ENCODE measurements at places on chromosomes 1 and 21.
A peak's percentile ranks its signal among the peaks of the same experiment; 100 is the strongest.

- DNase-seq, result no peak
Measured at GRCh38 chr1:243474136-243474881, 218.5 kb downstream of the SDCCAG8 start.

- no peak for DNase-seq
Measured at GRCh38 chr21:35540950-35541638, 492.0 kb upstream of the RUNX1 start.

GRCh38 chr1:217311766-217312165 is 319.1 kb downstream of the GPATCH2 start:
- no peak for DNase-seq

GRCh38 chr21:42356650-42357049 is 5.9 kb upstream of the TFF2 start:
- DNase-seq, result no peak

DNA sequence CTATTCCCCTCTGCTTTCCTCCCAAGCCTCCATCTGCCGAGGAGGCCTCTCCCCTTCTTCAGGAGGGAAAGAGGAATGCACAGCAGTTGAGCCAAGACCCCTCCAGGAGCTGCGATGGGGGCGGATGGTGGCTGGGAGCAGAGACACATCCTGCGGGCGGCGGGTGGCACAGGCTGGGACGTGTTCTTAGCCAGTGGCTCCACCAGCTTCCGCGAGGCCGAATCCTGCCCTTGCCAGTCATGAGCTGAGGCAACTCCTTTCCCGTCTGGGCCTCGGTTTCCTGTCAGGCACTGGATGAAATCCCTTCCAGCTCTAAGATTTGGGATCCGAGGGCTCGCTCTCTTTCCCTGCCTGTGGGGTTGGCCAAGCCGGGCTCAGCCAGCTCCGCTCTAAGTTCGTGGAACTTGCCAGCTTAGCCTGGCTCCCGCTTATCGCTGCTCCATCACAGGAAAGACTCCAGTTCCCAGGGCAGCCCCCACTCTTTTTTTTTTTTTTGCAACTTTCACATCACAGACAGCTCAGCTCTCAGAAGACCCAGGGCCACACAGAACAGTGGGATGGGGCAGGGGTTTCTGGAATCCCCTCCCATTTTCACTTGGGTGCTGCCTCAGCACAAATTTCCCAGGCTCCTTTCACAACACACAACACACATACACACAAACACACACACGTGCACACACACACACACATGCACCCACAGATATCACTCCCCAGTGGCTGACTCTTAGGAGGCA is 506 bp downstream of the MYOM3 start:
- DNase-seq, result no peak

DNA sequence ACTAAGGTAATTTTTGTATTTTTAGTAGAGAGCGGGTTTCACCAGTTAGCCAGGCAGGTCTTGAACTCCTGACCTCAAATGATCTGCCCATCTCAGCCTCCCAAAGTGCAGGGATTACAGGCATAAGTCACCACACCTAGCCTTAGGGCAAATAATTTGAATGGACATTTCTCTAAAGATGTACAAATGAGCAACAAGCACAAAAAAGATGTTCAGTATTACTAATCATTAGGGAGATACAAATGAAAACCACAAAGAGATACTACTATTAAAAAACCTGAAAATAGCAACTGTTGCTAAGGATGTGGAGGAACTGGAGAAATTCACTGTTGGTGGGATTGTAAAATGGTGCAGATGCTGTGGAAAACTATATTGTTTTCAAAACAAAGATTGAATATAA is 79.1 kb downstream of the GABPA start:
- no peak for DNase-seq

DNA sequence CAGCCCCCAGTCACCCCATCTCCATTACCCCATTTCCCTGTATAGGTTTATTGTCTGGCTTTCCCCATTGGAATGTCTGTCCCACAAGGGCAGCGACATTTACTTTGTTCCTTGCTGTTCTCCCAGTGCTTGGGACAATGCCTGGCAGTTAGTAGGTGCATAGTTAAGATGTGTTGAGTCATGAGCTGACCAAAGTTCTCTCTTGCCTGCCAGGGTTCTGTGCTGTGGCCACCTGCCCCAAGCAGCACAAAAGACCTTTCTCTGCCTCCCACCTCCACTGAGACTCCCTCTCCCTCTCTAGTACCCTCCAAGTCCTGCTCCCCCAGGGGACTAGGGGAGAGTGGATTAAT is 40.0 kb downstream of the TMCO4 start:
- no peak for DNase-seq

- no peak for DNase-seq
Measured at GRCh38 chr1:43621386-43621785, 28.6 kb upstream of the KDM4A start.

- DNase-seq, result no peak
Measured at GRCh38 chr1:114249691-114250090, 96.0 kb upstream of the SYT6 start.

DNA sequence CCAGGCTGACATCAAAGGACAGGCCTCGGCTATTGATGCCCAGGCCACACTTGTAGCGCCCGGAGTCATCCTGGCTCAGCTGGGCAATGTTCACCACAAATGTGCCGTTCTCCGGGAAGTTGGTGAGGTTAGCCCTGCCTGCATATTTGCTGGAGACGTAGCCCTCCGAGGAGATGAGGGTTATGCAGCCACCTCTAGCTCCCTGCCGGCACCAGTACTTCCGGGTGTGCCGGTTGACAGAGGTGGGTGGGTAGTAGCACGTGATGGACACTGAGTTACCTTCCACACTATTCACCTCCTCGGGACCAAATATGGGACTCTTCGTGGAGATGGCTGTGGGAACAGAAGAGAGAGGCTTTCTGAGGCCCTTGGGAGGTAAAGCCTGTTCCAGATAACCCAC is 7.1 kb downstream of the PIGR start:
- no peak for DNase-seq

- DNase-seq, result no peak
Measured at GRCh38 chr21:42849759-42850412, 29.5 kb downstream of the WDR4 start.

- DNase-seq, result no peak
Measured at GRCh38 chr21:39098696-39099200, 84.5 kb downstream of the PSMG1 start.

GRCh38 chr1:71657891-71658679 is 577.2 kb upstream of the ZRANB2 start:
- no peak for DNase-seq

DNA sequence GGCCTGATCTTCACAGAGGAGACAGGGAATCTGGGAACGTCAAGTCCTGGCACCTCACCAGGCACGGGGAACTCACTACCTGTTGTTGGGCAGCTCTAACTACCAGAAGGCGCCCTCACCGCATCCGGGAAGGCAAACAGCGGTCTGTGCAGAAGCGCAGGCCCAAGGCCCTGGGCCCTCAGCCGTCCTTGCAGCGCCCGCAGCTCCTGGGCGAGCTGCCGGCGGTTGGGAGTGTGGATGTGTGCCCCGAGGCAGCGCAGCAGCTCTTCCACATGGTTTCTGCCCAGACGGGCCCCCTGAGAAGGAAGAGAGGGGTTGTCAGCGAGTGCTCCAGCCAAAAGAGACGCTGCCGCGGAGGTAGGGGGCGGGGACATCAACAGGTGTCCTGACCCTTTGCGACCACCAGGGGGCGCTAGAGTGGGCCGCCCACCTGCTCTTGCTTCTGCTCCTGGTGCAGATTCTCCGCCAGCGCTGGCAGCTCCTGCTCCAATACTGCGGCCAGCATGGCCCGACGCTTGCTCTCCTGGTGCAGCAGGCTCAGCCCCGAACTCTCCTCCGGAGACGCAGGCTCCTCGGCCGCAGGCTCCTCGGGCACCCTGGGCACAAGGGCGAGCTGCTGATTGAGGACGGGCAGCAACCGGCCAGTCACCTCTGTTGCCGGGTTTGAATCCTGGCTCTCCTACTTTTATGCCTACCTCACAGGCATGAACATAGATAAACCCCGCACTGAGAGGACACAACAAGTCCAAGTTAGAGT is 9.3 kb downstream of the MAP3K6 start:
- DNase-seq, result peak; percentile 91

DNA sequence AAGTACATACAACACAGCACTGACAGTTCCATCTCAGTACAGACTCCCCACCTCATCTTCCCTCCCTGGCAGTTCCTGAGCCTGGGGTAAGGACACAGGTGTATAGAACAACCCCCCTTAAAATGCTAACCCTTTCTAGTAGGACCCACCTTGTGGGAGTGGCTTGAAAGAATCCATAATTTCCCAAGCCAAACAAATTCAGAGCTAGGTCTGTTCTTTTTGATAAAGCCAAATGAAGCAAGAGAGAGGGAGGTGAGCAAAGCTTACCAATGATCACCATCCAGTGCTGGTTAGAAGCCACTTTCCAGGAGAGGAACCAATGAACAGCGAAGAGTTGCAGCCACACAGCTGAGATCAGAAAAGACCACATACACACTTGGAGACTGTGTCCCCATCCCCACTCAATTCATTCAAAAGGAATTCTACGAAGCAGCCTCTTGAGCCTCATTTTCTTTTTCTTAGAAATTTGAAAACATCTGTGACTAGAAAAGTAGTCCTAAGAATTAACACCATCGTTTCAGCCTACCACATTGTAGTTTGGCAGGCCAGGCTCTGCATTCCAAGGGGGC is 9.2 kb downstream of the UBE2Q1 start:
- no peak for DNase-seq

DNA sequence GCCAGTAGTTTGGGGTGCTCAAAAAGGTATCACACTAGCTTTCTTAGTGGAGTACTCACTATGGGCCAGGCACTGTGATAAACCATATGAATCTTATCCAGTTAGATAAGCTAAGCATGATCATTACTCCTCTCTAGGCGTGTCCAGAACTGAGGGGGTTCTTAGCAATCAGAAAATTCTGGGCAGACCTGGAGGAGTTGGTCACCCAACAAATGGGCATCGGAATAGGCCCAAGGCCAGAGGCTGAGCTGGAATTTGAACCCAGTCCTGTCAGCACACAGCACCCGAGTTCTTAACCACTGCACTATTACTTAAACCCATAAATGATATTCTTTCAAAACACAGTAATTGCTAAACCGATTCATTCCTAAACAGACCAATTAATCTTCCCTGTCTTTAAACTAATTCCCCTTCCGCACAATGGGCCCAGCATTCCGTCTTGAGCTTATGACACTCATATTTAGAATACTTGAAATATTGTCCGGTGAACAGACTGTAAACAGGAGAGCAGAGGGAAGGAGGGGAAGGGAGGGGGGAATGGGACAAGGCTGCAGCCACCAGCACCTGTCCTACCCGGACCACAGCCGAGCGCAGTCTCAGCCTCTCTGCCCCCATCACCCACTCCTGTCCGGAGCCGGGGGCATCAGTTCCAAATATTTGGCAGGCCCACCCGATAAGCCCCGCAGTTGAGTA is 113.0 kb upstream of the GADD45A start:
- no peak for DNase-seq

DNA sequence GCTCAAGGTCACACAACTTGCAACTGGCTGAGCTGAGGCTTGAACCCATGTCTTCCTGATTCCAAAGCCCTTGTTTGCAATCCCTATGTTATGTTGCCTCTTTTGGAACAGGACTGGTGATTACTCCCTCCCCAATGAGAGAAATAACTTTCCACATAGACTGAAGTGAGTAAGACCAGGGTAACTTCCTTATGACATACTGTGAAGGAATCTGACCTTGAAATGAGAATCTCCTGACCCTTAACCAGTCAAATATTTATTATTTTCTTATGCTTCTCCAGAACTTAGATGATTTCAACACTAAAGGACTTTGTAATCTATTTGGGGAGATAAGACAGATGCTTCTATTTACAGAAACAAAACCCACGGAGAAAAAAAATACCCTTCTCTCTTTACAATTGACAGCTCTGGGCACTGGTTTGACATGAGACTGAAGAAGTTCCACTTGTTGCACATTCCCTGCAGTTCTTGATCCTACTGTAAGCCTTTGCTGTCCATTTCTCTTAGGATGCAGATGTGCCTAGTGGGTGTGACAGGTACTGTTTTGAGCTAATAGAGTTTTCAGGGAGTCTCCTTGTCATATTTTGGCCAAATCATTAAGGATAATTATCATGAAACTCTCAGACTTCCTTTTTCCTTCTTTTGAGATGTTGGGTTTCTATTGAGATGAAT is 3.9 kb upstream of the RPTN start:
- DNase-seq, result no peak

- DNase-seq, result no peak
Measured at GRCh38 chr1:4787551-4787950, 133.1 kb downstream of the AJAP1 start.

GRCh38 chr1:193259636-193260035 is 73.2 kb upstream of the B3GALT2 start:
- DNase-seq, result no peak

DNA sequence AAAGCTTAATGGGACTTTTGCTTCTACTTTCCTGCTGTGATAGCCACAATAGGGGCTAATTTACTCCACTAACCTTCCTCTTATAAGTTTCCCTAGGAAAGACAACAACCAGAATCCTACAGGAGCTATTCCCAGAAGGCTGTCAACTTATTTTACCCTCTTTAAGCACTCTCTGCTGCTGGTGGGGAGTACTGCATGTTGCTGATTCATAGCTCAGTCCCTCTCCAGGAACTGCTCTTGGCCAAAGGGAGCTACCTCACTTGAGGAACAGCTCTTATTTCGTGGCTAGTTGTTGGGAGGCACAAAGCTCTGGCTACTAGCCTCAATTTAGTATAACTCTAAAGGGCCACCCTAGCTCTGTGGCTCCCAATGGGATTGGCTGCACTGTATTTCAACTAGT is 37.2 kb downstream of the ADSS2 start:
- no peak for DNase-seq

DNA sequence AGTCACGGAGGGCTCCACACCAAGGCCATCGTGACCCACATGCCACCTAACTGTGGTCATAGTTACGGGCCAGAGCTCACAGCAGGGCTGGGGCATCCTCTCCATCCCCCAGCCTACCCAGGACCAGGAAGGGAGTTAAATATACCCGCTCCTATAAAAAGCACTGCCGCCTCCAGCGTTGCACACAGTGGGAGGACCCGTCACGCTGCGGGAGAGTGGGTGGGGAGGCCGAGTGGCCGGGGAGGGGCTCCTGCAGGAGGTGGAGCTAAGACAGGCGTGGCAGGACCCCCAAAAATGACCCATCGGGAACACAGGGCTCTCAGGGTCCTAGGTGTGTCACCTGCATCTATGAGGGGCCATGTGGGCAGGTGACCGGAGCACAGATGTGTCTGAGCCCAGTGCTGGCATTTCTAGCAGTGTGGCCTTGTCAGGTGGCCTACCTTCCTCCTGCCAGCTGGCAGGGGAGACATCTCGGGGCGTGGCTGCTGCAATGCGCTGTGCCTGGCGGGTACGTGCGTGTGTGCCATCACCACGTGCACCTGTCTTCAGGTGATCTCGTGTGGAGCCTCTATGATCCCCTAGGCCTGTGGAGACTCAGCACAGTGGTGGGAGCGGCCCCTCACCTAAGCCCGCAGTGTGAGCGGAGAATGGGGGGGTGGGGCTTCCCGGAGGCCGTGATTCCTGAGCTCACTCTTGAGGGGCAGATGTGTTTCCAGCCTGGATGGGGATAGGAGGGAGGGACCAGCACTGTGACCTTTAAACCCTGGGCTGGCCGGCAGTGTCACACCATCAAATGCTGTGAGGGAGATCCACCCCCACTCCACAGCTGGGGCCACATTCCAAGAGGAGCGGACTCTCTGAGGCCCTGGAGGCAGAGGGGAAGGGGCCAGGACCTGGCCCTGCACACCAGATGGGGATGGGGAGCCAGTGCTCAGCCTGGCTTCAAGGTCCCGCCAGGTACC is 17.7 kb downstream of the AGRN start:
- no peak for DNase-seq

GRCh38 chr1:64928325-64928724 is 38.0 kb downstream of the JAK1 start:
- no peak for DNase-seq

Data from HEK293T (cell line).